CD8-positive, alpha-beta T cell (primary cell): ENCODE measurements at places on chromosomes 7 and 10. TPM values are rescaled to one million over a fixed set of nuclear protein-coding genes. Genes with fewer than 3 reads are reported as not detected.
A peak's percentile ranks its signal among the peaks of the same experiment; 100 is the strongest.

GRCh38 chr10:42926843-42927242 is 144.2 kb downstream of the BMS1 start:
- no peak for DNase-seq

DNA sequence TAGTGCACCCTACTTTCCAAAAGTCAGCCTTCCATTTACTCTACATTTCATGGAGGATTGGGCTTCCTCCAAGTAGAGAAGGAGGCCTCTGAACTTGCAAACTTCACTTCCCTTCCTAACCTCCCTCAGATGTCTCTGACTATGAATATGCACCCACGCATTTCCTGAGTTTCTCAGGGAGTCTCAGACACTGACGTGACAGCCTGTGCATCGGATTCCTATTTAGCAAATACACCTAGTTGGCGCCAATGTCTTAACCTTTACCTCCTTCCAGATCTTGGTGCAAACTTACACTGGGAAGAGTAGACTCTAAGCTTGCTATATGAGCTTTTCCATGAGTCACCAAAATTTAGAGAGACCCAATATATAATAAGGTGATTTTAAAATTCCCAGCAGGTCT is 920.1 kb upstream of the AUTS2 start:
- DNase-seq, result no peak

GRCh38 chr7:76211216-76211615 is 9.5 kb downstream of the SRRM3 start:
- DNase-seq, result no peak

DNA sequence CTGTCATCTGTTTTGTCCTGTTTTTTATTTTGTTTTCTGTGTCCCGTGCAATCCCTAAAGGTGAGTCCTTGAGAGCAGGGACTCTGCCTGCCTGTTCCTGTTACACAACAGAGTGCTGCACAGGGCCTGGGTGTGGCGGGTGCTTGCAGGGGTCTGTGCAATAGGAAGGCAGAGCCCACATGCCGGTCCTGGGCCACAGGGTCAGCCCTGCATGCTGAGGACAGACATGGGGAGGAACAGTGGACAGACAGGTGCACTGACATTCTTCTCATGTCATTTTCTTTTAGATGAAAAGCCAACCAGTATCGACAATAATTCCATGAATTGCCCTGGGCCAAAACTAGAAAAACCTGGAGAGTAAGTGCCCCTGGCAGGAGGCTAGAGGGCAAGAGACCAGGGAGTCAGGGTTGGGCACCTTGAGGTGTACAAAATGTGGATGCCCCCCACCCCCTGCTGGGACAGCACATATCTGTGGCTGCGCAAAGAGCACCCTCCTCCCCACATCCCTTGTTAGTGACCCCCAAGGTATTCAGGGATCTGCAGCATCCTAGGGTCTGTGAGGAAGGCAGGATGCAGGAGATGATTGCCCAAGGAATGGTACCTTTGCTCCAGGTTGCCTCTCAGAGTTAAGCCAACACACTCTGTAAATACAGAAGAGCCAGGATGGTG is 19.9 kb downstream of the ANTXRL start:
- DNase-seq, result no peak

- DNase-seq, result no peak
Measured at GRCh38 chr10:37344413-37344812, 219.0 kb downstream of the ANKRD30A start.

GRCh38 chr7:37234928-37235327 is 213.7 kb downstream of the ELMO1 start:
- peak; percentile 45 for DNase-seq

- no peak for DNase-seq
Measured at GRCh38 chr7:134699899-134700298, 53.2 kb downstream of the BPGM start.

- no peak for DNase-seq
Measured at GRCh38 chr10:84543948-84544347, 215.6 kb downstream of the CCSER2 start.

Gene TMEM26
- total RNA-seq, result not detected

Gene SLIT1
- total RNA-seq, result 0.17 TPM

- DNase-seq, result no peak
Measured at GRCh38 chr7:99030951-99031350, 113.0 kb downstream of the SMURF1 start.

DNA sequence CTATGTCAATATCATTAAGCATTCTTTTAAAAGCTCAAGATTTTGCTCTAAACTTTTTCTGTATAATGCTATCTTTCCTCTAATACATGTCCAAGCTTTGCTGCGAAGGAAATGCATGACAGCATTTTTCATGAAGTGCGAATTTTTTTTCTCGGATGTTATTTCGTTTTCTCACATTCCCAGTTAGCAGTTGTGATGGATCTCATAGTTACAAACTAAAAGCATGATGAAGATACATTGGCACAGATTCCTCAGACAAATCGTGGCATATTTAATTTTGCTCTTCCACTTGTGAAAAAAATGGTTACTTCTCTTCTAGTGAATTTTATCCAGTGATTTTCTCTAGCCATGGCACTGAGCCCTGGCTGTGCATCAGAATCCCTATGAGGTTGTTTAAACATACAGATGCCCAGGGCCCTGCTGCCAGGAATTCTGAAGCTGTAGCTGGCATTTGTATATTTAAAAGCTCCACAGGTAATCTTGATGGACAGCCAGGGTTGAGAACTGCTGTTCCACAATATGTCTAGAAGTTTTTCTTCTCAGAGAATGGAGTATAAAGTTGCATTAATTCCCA is 299.8 kb upstream of the NEBL start:
- DNase-seq, result no peak

Gene ACTL6B
- not detected for total RNA-seq

DNA sequence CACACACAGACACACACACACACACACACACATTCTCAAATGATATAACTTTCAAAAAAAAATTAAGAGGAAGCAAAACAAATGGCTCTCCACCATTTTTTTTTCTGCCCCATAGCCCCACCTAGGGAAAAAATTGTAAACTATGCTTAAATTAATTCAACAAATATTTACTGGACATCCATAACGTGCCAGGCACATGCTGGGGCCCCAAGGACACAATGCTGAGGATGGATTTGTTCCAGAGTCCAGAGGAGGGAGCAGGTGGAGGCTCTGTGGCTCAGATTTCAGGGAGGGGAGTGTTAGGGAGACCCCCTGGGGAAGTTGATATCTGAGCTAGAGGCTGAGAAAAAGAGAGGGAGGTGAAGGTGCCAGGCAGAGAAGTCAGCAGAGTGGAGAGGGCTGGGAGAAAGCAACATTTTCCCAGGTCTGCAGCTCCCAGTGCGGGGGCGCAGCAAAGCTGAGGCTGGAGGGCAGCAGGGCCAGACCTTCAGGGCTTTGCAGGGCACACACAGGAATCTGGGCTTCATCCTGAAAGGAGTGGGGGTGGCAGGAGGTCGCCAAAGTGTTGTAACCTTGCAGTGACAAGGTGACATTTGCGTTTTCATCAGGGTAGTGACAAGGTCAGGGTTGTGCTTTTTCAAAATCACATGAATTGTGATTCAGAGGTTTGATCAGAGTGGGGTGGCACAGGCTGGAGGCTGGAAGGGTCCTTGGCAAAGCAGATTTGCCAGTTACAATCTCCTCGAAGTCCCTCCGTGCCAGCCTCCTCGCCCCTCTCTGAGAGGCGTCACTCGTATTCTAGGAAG is 261.6 kb downstream of the WDR11 start:
- no peak for DNase-seq

Gene CUX1
- 40.3 TPM for total RNA-seq

- DNase-seq, result no peak
Measured at GRCh38 chr10:10996966-10997620, 20.6 kb upstream of the CELF2 start.

GRCh38 chr7:72403458-72404076 is 8.6 kb downstream of the CALN1 start:
- DNase-seq, result no peak

DNA sequence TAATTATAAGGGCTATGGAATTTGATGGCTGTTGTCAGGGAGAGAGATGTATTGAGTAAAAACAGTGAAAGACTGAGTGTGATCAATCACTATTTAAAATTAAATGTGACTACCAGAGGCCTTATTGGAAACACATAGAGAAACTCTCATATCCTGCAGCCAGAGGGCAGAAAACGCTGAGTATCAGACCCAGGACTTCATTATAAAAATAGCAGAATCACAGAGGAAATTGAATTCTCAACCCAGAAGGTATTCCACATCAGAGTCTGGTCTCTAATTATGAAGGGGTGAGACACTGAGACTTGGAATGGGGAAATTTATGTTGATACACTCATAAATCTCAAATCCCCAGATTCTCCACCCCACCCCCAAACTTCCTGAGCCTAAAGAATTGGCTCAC is 69.5 kb upstream of the IL6 start:
- DNase-seq, result no peak

Gene ITIH5
- not detected for total RNA-seq

DNA sequence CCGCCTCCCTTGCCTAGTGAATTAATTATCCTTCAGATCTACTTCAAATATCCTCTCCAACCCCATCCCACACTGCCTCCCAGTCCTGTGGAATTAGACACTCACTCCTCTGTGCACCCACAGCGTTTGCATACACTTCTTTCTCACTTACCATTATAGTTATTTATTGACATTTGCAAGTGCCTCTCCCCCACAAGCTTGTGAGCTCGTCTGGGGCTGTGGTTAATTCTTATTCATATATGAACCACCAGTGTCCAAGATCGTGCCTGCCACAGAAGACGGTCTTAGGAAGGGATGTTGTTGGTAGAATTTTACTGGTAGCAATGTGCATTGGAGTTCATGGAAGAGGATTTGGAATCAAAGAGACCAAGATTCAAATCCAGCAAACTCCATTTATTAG is 68.1 kb upstream of the AOAH start:
- DNase-seq, result no peak

- no peak for DNase-seq
Measured at GRCh38 chr10:97612386-97612785, 20.9 kb downstream of the MORN4 start.

DNA sequence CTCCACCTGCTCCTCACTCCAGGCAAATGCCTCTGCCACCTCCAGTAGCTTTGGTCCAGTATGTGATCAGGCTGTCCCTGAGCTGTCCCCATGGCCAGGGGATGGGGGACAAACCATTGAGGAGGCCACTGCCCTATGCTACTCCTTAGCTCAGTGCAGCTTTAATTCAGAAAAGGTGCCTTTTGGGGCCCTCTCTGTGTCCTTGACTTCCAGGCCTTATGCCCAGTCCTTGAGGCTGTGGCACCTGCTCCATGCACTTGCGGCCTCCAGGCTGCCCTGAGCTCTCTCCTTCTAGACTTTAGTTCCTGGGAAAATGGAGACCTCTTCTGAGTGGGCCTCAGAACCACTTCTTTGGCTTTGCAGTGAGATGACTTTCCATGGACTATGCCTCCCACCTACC is 650.8 kb upstream of the CELF2 start:
- no peak for DNase-seq

Gene PTPRE
- total RNA-seq, result 80.4 TPM

DNA sequence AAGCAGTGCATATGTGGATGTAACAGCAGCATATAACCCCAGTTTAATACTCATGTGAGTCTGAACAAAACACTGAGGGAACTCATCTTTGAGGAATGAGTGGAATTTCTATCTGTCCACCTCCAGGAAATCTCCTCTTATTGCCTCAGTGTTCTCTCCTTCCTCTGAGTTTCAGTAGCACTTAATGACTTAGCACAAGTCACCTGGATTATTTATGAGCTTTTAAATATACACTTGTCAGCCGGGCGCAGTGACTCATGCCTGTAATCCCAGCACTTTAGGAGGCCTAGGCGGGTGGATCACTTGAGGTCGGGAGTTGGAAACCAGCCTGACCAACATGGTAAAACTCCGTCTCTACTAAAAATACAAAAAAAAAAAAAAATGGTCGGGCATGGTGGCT is 4.3 kb downstream of the LRRC20 start:
- DNase-seq, result no peak

DNA sequence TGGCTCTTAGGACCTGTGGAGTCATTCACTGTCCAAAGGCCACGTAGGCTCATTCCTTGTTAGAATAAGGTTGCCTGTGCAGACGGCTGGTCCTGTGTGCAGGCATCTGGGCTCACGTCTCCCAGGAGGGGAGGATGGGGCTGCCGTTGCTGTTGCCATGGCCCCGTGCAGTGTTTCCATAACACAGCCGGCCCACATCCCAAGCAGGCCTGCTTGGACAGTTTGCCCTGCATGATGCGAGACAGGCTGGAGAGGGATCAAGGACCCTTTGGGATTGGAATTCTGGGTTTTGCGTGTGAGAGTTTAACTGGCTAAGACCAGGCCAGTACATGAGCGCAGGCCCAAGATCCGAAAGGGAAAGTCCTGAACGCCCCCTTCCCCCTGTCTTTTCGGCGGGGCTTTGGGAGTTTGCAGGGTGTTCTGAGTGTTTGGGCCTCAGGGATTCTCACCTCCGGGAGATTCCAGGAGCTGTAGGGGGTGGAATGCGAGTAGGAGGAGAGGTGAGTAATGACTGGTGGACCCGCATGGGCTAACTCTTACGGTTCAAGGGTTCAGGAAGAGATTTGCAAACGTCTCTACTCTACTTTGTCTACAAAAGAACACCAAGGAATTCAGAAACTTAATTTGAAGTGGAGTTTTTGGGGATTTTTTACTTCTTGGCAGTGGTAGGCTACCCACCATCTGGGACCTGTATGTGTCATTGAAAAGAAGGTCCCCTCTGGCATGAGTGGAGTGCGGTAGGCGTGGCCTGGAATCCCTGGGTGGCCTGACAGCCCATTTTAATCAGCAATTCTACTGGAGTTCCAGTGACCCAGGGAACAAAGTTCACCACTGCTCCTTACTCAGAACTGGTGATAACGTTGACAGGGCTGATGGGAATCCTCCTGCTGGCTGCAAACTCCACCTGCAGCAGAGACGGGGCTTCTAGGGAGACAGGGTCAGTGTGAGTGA is 125.4 kb downstream of the ITIH5 start:
- no peak for DNase-seq

DNA sequence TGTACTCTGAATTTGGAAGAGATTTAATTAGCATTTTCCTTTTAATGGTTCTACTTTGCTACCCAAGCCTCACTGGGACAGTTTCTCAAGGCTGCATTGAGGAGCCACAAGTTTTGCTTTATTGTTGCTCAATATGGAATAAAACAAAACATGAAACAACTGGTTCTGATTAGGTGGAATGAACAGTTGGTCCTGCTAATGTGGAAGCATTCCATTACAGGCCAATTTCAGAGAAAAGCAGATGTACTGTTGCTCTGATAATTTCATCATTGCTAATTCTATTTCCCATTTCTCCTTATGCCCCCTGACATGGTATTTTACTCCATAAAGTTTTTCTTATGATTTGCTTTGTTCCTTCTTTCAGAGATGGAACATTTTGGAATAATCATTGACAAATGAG is 66.0 kb upstream of the PAPSS2 start:
- DNase-seq, result no peak

GRCh38 chr10:89789188-89789877 is 87.9 kb downstream of the KIF20B start:
- no peak for DNase-seq
